ENCODE measurements at places on chromosomes 13 and 19.

GRCh38 chr13:44649104-44649428 is 72.9 kb upstream of the TSC22D1 start:
- no peak for DNase-seq

DNA sequence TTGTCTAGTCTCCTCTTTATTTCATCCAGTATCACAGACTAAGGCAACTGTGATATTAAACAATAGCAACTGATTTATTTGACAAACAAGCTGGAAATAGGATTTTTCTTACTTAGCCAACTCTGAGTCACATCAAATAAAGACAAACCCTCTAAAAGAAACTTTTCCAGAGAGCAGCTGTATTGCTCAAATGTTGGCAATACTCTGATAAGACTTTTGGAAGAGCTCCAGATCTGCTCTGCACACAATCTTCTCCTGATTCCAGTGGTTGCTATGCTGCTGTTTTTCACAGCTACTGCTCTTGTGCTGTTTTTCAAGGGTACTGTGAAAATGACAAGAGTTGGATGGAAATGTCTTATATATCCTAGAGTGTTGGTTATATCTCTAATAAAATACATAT is 1479.2 kb downstream of the SLITRK5 start:
- DNase-seq = peak; percentile 89

GRCh38 chr19:10568062-10568825 is 535 bp downstream of the CDKN2D start:
- DNase-seq = no peak

DNA sequence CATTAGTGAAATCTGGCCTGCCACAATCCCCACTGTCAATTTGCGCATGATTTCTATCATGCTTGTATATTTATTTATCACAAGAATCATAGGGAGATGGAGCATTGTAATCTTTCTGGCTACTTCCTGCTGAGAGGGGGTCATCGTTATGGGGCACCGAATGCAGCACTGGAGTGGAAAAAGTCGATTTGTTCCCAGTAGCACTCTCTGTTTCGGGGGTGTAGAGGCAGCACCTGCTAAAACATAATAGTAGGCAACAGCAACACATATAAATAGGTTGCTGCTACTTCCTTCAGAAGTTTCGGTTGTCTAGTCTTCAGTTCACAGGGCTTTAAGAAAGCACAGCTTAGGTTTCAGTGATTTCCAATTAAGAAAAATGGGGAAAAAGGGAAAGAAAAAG is 23.4 kb upstream of the CEACAM21 start:
- DNase-seq = no peak

GRCh38 chr13:32024750-32025149 is 6.8 kb upstream of the FRY start:
- no peak for DNase-seq

DNA sequence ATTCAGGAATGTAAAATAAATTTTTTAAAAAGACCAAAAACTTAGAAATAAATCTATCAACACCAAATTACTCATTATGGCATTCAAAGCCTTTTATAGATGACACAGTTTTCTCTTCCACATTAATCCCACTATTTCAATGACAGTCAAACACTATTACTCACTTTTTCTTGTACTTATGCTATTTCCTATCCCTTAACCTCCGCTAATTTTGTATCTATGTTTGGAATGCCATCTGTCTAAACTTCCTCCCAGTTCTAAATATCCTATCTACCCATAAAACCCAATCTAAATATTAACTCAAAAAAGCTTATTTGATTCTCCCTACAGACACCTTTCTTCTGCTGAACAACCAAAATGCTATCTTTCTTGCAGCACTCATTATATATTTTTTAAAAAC is 203.5 kb downstream of the ENOX1 start:
- no peak for DNase-seq

GRCh38 chr19:34256835-34257558 is 2.6 kb downstream of the GARRE1 start:
- no peak for DNase-seq

DNA sequence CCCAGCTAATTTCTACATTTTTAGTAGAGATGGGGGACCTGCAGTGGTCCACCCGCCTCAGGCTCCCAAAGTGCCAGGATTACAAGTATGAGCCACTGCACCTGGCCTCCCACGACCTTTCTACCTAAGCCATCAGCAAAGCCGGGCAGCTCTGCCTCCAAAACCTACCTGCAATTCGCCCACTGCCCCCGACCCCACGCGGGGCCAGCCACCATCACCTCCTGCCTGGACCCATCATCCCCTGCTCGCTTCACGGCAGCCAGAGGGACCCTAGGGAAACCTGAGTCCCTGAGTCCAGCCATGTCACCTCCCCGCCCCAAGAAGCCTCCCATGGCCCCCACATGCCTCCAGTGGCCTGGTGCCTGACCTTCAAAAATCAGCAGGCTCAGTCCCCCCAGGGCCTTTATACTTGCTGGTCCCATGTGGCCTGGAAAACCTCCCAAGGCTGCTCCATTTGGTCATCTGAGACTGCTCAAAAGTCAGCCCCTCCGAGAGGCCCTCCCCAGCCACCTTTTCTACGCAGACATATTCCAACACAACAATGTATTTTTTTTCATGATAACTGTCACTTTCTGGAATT is 12.1 kb downstream of the ERCC2 start:
- no peak for DNase-seq

DNA sequence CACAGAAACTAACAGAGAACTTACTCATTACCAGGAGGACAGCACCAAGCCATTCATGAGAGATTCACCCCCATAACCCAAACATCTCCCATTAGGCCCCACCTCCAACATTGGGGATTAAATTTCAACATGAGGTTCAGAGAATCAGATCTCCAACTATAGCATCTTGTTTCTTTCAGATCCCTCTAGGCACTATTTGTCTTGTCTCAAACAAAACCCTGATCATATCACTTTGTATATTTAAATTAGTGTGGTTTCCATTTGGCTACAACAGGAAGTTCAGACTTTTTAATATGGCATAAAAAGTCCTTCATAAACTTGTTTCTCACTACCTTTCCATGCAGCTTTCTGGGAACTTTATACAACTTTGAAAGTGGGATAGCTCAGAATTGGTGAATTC is 699.0 kb upstream of the MIR17HG start:
- DNase-seq = no peak

GRCh38 chr13:51058461-51059167 is 52.5 kb downstream of the C13orf42 start:
- no peak for DNase-seq

GRCh38 chr19:55384131-55384919 is at the start of gene TMEM238:
TMEM238 (minus strand) TSS chr19:55384292; CDS start chr19:55384259, 33 bp downstream.
- peak; percentile 64 for DNase-seq

- DNase-seq = no peak
Observed at GRCh38 chr19:28297586-28298157, 915.3 kb downstream of the UQCRFS1 start.

Measured in OCI-M1 (cell line).